ENCODE measurements at places on chromosomes 6 and 20.

DNA sequence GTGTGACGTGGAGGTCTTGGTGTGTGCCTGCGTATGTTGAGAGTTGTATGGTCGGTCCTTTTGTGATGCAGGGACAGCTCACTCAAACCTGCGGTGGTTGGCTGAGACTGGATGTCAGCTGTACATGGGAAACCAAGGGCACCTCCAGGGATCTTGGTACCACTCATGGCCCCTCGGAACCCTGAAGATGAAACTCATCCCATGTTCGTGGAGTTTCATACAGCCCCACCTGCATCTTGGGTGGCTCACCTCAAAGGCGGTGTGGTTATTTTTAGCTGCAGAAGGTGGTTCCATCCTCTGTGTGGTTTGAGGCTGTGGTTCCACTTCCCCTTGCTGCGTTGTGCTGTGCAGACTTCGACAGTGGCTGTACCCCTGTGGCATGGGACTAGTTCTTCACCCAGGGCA lies 52.6 kb upstream of the SLC22A1 start:
- DNase-seq: no peak

GRCh38 chr6:84524636-84525035 lies 239.8 kb downstream of the TBX18 start:
- DNase-seq: no peak

GRCh38 chr6:3079682-3080081 lies 11.4 kb downstream of the RIPK1 start:
- DNase-seq: no peak

- no peak for DNase-seq
Measured at GRCh38 chr6:55870181-55870813, 5.1 kb downstream of the BMP5 start.

DNA sequence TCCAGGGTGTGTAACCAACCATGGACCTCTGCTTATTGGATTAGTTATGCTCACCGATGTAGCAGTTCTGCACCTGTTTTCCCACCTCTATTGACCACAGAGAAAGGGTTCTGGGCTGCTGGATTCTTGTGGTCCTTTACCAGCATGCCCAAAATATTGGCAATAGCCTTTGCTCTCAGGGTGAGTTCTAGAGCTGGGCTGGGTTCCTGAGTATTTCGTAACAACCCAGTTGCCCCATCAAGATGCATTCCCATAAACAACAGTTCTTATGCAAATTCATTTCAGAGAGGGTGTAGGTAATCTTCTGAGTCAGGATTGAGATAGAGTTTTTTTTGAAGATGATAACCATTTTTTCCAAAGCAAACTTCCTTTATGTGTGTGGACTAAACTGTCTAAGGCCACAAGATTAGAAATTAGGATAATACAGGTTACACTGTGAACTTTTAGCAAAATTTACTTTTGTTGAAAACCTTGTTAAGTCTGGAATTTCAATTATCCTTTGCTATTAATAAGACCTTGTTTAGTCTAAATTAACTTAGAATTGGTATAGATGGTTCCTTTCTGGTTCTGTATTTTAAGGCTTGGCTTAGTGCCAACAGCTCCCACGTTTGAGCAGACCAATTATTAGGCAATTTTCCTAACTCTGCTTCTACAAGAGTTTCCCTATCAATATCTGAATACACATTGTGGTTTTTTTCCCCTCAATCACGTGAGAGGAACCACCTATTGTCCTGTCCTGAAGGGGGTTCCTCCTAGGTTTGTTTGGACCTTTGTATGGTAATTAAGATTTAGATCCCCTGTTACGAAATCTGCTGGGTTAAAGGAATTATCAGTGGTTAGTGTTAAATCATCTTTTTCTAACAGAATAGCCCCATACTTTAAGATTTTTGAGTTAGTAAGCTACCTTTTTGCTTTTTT lies 46.1 kb downstream of the TBX18 start:
- DNase-seq: no peak

DNA sequence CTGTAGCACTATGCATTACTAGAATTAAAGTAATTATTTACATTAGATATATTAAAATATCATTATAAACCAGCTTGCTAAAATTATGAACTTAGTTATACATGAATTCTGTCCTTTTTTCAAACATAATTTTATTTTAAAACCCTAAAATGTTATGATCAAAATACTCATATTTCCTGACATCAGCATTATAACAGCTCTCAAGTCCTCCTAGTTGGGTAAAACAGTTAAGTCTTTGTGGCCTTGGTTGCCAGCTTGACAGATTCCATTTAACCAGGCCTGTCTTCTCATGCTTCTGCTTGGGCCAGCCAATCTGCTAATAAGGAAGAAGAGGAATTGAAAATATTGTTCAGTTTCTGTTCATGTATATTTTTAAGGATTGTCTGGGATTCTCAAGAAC lies 147.9 kb upstream of the SLC35B3 start:
- no peak for DNase-seq

DNA sequence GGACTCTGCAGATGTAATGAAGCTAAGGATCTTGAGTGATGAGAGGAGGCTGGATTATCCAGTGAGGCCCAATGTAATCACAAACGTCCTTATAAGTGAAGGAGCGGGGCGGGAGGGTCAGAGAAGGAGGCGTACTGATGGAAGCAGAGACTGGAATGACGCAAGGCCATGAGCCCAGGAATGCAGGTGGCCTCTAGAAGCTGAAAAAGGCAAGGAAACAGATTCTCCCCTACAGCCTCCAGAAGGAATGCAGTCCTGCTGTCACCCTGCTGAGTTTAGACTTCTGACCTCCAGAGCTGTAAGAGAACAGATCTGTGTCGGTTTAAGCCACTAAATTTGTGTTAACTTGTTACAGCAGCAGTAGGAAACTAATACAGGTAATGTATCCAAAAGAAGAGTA lies 227.9 kb downstream of the PTPRT start:
- DNase-seq: no peak

- no peak for DNase-seq
Measured at GRCh38 chr20:37299718-37300528, 10.5 kb downstream of the MANBAL start.

- no peak for DNase-seq
Measured at GRCh38 chr6:39811835-39812345, 19.7 kb downstream of the DAAM2 start.

DNA sequence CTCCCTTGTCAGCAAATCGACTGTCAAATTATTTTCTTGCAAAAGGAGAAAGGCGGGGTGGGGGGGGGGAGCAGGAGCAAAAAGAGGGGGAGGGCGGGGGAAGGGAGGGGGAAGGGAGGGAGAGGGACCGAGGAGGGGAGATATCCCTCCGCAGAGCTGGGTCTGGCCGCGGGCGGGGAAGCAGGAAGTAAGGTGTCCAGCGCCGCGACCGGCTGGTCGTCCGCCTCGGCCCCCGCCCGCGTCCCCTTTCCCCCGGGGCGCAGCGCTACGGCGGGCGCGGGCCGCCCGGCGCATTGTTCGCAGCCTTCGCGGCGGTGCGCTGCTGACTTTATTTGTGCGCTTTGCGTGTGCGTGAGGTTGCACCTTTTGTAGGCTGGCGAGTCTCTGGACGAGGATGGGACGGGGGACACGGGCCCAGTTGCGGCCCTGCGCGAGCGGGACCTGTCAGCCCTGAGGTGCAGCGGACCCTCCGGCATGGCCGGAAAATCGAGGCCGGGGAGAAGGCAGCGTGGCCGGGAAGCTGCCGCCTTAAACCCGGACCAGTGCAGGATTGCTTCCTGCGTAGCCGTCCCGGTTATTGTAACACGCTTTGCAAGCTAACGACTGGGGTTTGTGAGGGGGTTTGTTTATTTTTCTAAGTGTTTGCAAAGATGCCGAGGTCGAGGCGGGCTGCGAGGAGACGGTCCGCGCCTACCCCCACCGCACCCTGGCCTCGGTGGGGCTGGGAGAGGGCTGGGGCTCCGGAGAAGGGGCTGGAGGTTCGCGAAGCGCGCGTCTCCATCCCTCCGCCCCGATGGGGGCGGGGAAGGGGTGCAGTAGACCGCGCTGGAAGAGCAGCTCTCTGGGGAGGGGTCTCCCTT lies 675 bp upstream of the TRERF1 start:
- DNase-seq: peak; percentile 85

DNA sequence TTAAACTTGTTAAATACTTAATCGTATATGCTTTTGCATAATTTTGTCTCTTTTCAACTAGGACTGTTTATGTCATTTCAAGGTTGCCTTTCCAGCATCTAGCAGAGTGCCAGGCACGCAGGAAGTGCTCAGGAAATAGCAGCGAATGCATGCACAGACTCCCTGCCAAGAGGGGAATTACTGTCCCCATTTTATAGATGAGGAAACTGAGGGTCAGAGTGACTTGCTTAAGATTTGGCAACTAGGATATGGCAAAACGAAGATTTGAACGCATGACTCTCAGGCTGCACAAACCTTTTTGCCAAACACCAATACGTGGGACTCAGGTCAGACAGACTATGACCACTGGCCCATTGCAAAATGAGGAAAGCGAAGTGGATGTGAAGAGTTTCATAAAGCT lies 22.5 kb downstream of the EYA2 start:
- no peak for DNase-seq

DNA sequence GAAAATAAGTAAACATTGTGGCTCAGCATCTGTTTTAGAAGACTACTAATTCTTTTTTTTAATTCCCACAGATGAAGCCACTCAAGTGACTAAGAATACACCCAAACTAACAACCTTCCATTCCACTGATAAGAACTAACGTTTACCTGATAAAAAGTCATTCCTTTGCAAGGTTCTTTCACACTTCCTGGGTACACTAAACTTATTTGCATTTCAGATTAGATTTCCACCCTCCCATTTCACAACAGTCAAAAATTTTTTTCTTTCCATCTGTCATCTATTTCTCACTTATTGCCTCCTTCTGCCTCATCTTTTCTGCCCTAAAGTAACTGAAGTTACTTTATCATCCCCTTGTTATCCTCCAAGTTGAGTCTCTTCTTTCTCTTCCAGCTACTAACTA lies 20.3 kb downstream of the MBOAT1 start:
- DNase-seq: no peak

DNA sequence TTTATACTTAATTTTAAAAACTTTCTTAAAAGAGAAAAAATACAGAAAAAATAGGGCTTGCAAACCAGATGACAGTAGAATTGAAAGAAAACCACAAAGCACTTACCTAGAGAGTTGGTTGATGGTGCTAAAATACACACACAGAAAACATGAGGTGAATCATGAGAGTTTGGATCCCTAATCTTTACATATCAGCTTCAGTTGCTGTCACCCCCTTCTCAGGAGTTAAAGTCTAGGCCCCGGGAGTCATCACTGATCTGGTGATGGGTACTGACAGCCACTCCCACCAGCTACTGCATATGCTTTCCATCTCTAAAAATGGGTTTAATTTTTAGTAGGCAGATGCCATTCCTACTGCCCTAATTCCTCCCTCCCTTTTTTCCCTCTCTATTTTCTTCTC lies 16.7 kb downstream of the TSBP1 start:
- DNase-seq: no peak

- no peak for DNase-seq
Measured at GRCh38 chr6:82216549-82216948, 31.0 kb downstream of the IBTK start.

- no peak for DNase-seq
Measured at GRCh38 chr6:30963641-30964040, 19.9 kb upstream of the MUC21 start.

GRCh38 chr20:61186771-61187472 lies 65.1 kb upstream of the CDH4 start:
- DNase-seq: peak; percentile 3

DNA sequence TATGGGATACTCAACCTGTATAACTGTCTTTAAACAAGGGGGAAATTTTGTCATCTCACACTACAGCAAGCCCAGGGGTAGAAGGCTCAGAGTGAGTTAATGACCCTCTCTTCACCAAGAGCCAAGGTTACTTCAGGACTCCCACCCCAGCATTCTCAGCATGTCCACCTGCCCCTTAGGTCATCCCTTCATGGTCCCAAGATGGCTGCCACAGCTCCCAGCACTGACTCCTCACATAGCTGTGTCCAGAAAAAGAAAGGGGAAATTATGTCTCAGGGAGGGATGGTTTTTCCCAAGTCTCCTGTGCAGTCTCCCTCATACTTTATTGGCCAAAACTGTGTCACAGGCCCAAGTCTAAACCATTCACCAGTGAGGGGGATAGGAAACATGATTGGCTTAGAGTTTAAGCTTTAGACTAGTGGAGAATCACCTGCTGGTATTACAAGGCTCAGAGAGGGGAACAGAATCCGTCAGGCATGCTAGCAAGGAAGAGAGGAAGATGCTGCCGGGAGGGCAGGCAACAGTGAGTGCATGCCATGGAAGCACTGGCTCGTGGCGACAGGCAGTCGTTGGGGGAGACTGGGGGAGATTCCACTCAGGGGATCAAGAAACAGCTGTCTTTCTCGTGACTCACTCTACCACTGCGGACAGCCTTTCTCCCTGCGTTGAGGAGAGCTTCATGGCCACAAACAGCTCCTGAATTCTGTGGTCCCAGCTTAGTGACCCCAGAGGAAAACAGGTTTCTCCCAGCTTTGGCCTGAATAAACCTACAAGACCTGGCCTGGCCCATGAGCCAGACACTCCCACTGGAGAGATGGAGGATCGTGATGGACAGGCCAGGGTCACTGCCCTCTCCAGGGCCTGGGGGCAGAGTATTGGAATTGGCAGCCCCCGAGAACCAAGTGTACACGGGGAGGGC lies 37.2 kb downstream of the HM13 start:
- DNase-seq: no peak

- no peak for DNase-seq
Measured at GRCh38 chr6:89140347-89141156, 5.3 kb upstream of the PM20D2 start.

GRCh38 chr6:143136647-143137046 lies 76.0 kb downstream of the AIG1 start:
- DNase-seq: no peak

- no peak for DNase-seq
Measured at GRCh38 chr6:7749478-7749877, 23.6 kb downstream of the BMP6 start.

DNA sequence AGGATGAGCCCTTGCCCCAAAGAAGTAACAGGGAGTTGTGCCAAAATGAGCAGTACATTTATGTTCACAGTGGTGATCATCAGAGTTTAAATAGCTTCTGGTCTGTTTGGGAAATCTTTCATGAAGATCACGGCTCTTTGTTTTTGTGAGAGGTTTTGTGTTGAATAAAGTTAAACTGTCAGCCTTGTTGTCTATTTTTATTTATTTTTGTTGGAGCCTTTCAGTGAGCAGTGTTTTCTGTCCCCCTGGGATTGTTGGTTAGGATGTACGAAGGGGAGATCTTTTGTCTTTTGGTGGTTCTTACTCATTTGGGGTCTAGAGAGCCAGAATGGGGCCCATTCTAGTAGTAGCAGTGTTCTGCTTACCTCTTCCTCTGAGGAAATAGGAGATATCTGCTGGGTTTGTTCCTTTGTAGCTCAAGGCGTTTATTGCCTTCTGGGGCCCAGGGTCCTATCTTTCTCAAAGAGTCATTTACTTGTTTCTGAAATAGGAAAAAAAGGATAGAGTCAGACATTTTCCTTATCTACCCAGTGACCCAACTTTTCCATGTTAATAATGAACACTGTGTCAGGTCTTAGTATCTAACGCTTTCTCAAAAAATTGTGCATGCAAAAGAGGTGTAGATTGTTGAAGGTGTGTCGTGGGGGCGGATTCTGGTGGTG lies 157.4 kb downstream of the JARID2 start:
- no peak for DNase-seq

GRCh38 chr20:653590-654416 lies 803 bp upstream of the SRXN1 start:
- DNase-seq: no peak

GRCh38 chr20:45374101-45374467 lies 4.0 kb downstream of the TP53TG5 start:
- DNase-seq: no peak
